ENCODE measurements at places on chromosomes 12 and 14. TPM values are rescaled to one million over a fixed set of nuclear protein-coding genes. Genes with fewer than 3 reads are reported as not detected.

Gene KLRD1
- total RNA-seq: 0.68 TPM

Gene RABGGTA
- total RNA-seq: 25.2 TPM

Gene CLECL1
- total RNA-seq: not detected

- no peak overlapping the region for H3K4me3 ChIP-seq
- no peak overlapping the region for H3K27ac ChIP-seq
- no peak for DNase-seq
- H3K36me3 ChIP-seq: peaks cover 34% of the 10 kb centered on the region
These were observed 201.8 kb upstream of the RGS6 start for GRCh38 chr14:71730471-71730870.

- H3K4me1 ChIP-seq: no peaks in the 10 kb centered on the region
- H3K4me3 ChIP-seq: no peak overlapping the region
- no peak for DNase-seq
- H3K27me3 ChIP-seq: 0 out of 2 replicates have a peak, but pooled peaks cover 3% of the 10 kb centered on the region
- H3K36me3 ChIP-seq: no peaks in the 10 kb centered on the region
These were observed 120.3 kb upstream of the SOX5 start for GRCh38 chr12:24069532-24070395.
